ENCODE measurements at places on chromosomes 5 and 9. TPM values are rescaled to one million over a fixed set of nuclear protein-coding genes. Genes with fewer than 3 reads are reported as not detected.

GRCh38 chr5:175012267-175012666 lies 287.9 kb downstream of the MSX2 start:
- no peak for DNase-seq

CORO2A gene
- total RNA-seq, result 0.19 TPM

EGFLAM gene
- 6.3 TPM for total RNA-seq

DNA sequence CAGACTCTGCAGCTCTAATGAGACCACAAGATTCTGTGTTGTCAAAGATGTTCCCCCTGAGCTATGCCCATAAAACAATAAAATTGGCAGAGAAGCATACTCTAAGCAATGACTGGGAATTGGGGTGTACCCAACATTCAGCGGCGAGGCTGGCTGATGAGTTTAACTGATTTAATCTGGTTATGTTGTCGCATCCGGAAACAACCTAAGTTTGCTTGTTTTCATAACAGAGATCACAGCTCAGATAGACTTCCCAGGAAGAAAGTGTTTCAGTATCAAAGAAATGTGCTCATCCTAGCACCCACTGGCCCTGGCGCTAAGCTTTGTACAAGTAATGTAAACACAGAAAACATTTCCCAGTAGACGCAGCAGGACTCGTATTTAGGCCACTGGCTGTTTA lies 7.4 kb downstream of the SEMA5A start:
- DNase-seq, result no peak

- no peak for DNase-seq
Observed at GRCh38 chr5:132677191-132677590, 3.4 kb downstream of the IL4 start.

DIRAS2 gene
- total RNA-seq, result 0.16 TPM

TLN1 gene
- 291 TPM for total RNA-seq

DNA sequence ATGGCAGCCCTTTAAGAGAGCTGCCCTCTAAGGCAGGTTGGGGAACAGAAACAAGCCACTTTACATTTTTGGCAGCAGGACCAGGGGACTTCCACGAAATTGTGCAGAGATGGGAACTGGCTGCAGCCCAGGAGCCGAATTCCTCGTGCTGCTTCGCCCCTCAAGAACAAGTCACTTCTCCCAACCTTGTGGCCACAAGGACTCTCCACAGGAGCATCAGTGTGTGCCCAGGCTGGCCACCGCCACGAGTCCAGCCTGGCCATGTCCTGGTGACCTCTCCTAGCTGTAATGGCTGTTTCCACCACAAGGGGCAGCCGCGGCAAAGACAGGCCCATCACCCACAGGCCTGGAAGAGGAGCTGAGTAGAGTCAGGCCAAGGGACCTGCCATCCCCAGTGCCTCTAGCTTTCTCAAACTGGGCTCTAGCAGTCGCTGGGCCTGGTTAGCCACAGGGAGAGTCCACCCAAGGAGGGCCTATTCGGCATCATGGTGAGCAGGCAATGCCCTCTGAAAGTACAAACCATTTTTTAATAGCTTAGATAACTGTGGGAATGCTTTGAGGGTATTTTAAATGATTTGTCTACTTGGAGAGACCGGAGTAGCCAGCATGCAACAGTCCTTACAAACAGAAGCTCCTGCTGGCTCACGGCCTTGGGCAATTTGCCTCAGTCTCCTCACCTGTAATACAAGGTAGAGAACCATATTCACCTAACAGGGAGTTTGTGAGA lies 129.0 kb downstream of the COL23A1 start:
- peak; percentile 94 for DNase-seq

FBP2 gene
- not detected for total RNA-seq

DNA sequence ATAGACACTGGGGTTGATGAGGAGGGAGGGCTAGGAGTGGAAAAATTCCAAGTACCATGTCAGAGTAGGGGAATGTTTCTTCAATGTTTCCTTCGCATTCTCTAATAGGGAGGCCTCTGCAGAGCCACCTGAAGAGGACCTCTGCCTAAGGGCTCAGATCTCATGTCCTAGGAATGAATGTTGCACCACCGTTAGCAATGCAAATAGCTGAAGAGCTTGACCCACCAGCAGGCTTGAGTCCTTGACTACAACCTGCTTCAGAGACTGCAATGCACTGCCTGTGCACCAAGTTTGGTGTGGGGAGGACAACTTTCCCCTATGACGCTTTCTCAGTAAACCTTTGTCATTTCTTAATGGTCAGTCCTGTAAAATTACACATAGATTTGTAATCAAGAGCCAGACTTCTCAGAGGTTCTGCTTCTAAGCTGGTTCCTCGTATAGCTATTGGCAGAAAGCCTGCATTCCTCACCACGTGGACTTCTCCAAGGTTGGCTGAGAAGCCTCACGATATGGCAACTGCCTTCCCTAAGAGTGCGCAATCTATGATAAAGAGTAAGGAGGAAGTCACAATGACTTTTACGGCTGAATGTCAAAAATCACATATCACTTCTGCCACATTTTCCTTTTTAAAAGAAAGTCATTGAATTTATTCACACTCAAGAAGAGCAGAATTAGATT lies 600.7 kb upstream of the PTGER4 start:
- no peak for DNase-seq

DNA sequence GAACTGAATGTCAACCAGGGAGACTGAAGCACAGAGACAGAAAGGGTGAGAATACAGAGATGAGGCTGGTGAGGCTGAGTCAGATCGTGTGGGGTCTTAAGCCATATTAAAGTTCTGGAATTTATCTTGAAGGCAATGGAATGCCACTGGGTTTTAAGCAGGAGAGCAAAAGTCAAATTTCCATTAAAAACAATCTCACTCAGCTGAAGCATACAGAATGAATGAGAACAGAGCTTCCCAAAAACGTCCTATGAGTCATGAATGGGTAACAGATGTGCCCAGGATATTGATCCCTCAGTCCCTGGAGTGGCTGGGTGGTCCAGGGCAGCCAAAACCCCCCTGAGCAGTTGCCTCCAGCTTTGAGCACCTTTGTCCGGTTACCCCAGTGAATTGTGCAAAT lies 44.9 kb downstream of the PFDN1 start:
- no peak for DNase-seq

DNA sequence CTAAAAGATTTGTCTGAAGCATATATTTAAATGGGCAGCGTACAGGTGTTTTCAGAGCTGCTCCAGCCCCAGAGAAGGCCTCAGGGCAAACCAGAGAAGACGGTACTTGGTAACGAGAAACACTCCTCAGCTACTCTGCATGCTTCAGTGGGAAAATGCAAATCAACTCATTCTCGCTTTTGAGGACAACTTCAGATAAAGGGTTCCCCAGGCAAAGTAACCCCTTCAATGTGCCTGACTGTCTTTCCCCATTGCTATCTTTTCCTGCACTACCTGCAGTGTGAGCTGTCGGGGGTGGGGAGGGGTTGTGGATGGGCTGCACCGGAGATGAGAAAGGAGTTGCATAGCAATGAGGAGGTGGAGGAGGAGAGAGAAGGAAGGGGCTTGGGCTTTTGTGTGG lies 339.7 kb upstream of the CLINT1 start:
- DNase-seq, result no peak

GRCh38 chr9:14063756-14064155 lies 250.2 kb downstream of the NFIB start:
- DNase-seq, result no peak

BHMT2 gene
- 5.6 TPM for total RNA-seq

STKLD1 gene
- 0.62 TPM for total RNA-seq

ORM1 gene
- total RNA-seq, result not detected

DNA sequence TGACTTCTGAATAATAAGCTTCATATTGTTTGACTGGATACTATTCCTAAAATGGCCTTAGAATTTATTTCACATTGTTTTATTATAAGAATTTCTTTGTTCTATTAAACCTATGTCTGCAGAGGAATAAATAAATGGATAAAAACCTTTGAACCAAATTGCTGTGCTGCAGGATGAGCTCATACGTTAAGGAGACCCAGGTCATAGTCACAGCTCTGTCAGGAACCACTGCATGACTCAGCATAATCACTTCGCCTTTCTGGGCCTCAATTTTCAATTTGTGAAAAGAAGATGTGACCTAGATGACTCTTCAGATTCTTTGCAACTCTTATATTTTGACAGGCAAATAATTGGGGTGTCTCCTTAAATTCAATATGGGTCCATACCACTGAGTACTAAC lies 36.7 kb upstream of the HMHB1 start:
- DNase-seq, result no peak

- DNase-seq, result peak; percentile 57
Observed at GRCh38 chr9:19470981-19471650, 62.3 kb downstream of the ACER2 start.

SAXO1 gene
- total RNA-seq, result 0.05 TPM

FRMPD1 gene
- total RNA-seq, result 0.27 TPM

GRCh38 chr9:73689051-73689870 lies 537.6 kb downstream of the ANXA1 start:
- no peak for DNase-seq

DNA sequence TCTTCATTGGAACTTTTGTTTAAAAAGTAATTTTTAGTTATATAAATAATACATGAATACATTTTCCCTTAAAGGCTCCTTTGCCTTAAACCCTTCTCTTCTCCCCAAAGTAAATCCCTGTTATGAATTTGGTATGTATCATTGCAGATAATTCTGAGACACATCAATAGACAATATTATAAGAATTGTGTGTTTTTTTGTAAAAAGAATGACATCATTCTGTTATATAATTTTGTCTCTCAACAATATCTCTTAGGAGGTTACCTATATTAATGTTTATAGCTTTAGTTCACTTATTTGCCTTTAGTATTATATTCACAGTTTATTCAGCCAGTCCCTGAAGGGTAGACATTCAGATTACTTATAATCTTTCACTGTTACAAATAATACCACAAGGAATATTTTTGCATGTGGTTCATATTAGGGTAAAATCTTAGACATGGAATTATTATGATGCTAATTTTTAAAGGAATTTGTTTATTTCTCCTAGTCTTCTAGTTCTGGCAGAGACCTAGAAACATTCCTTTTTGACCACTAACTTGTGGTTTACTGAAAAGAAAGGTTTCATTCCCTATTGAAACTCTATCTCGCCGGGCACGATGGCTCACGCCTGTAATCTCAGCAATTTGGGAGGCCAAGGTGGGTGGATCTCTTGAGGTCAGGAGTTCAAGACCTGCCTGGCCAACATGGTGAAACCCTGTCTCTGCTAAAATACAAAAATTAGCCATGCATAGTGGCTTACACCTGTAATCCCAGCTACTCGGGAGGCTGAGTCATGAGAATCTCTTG lies 105.6 kb downstream of the KCTD16 start:
- no peak for DNase-seq

DNA sequence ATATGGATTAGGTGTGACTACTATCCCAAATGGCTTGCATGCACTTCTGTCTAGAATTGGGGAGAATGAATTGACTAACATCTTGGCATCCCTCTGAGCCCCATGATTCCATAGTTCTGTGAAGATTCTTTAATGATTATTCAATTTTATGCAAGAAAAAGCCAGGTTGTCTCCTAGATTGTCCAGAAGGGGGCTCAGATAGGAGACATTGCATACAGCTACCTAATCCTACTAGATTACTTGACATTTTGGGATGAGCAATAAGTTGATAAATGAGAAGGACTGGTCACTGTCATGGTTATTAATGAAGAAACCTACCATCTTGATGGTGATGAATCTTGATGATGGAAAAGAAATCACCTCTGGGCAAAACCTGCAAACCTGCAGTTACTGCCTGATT lies 117.0 kb downstream of the CARTPT start:
- DNase-seq, result no peak

DNA sequence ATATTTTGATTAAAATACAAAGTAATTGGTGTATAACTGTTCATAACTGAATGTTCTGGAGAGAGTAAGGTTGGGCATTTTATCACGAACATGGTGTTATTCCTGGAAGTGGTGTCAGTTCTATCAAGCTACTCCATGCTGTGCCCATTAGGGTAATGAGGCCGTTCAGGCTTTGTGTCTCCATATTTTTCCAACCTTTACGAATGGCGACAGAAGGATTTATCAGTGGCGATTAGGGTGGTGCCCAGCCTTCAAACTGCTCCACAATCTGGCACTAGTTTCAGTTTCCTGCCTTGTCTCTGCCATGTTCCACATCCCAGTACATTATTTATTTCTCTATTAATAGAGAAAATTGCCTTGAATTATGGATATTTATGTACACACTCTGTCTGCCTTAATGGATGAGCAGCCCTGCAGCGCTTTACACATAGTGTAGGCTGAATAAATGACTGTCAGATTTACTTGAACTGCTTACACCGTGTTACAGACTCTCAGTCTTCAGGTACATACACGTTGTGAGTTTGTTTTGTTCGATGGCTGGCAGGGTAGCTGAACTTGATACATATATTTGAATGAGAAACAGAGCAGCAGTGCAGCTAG lies 23.9 kb upstream of the TMC1 start:
- DNase-seq, result no peak

GRCh38 chr5:160133918-160134304 lies 14.7 kb upstream of the PWWP2A start:
- no peak for DNase-seq

DNA sequence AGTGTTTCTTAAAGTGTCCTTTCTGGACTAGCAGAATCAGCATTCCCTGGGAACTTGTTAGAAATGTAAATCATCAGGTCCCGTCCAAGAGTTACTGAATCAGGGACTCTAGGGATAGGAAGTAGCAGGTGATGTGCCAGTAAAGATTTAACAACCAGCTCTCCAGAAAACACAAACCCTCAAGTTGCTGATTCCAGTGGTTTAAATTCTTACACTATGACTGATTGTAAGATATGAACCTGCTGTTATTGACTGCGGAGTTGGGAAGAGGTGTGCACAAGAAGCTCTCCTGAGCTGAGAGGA lies 39.1 kb upstream of the BASP1 start:
- no peak for DNase-seq

SHOC1 gene
- not detected for total RNA-seq

DNA sequence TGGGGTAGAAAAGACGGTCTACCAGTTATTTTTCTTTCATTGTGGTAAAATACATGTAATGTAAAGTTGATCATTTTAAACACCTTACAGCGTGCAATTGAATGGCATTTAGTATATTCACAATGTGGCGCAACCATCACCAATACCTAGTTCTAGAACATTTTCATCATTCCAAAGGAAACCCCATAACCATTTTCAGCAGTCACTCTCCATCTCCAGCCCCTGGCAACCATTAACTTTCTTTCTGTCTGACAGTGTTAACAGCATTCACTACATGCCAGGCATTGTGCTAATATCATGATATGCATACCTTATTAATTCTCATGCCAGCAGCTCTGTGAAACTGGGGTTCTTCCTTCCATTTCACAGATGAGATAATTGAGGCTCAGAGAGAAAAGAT lies 32.0 kb downstream of the PTGS1 start:
- no peak for DNase-seq

MYOT gene
- total RNA-seq, result 38.9 TPM

GRCh38 chr9:104987743-104988142 lies 59.8 kb upstream of the ABCA1 start:
- DNase-seq, result no peak
